ENCODE measurements at places on chromosomes 7 and 10. TPM values are rescaled to one million over a fixed set of nuclear protein-coding genes. Genes with fewer than 3 reads are reported as not detected.

DNA sequence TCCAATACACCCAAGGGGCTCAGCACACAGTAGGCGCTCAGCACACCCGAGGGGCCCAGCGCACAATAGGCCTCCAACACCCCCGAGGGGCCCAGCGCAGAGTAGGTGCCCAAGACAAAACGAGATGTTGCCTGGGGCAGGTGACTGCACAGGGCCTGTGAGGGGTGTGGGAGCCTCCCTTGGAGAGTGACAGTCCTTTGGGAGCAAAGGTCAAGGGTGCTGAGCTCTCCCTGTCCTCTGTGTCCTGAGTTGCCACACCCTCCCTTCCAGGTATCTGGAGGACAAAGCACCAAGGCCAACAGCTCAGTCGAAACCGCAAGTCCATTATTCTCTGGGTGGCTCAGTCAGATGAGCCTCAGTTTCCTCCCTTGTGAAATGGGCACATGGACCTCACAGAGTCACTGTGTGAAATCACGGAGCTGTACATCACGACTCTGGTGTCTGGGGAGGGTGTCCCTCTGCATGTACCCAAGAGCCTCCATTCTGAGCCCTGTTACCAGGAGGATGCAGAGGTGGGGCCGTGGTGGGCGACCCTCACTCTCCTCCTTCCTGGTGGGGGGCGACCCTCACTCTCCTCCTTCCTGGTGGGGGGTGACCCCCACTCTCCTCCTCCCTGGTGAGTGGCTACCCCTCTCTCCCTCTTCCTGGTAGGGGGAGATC is 81.3 kb downstream of the FOXL3 start:
- peaks cover 23% of the 10 kb centered on the region for H3K27me3 ChIP-seq
- no peak overlapping the region for H3K27ac ChIP-seq
- no peak overlapping the region for H3K4me3 ChIP-seq
- DNase-seq = no peak
- no peaks in the 10 kb centered on the region for H3K36me3 ChIP-seq

- peak; percentile 56 for DNase-seq
- H3K27ac ChIP-seq = no peak overlapping the region
- no peaks in the 10 kb centered on the region for H3K27me3 ChIP-seq
- H3K4me1 ChIP-seq = no peaks in the 10 kb centered on the region
- no peak overlapping the region for H3K4me3 ChIP-seq
These were observed 6.9 kb upstream of the CREB3L2 start for GRCh38 chr7:138008588-138009349.

DNA sequence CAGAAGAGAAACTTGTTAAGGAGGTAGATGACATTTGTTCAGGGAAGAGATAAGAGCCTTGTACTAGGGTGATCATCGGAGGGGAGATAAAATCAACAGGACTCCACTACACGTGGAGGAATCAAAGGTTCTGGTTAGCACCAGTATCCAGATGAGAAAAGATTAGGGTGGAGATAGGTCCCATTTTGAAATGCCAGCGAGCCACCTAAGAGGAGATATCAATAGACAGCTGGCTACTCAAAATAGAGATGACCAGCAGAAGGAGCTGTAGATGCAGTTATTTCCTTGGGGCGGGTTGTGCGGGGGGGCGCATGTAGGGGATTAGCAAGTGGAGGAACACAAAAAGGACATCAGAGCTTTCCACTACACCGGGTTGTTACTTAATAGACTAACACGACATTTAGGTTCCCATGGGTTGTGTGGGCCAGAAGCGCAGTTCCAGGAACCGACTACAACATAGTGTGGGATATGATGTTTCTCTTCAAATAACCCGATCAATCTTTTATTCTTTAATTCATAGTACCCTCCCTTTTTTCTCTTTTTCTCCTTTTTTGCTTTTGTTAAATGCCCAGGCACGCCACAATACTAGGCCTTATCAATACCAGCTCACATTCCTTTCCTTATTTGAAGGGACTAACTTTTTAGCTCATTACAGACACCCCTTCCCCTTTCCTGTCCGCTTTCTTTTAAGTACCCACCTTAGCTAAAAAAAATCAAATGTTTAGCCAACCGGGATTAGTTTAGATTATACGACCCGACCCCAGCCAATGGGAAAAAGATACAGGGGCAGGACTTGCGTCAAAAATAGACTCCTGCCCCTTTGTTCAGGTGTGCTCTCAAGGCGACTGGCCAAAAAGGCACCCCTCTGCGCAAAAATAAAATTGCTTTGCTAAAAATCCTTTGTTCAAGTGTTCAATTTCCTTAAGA is 2.0 kb upstream of the KIF11 start:
- DNase-seq = no peak
- no peaks in the 10 kb centered on the region for H3K4me1 ChIP-seq
- peak overlapping the region; percentile 79 for H3K4me3 ChIP-seq
- H3K27ac ChIP-seq = peak overlapping the region; percentile 96
- no peaks in the 10 kb centered on the region for H3K36me3 ChIP-seq
- no peaks in the 10 kb centered on the region for H3K27me3 ChIP-seq

DNA sequence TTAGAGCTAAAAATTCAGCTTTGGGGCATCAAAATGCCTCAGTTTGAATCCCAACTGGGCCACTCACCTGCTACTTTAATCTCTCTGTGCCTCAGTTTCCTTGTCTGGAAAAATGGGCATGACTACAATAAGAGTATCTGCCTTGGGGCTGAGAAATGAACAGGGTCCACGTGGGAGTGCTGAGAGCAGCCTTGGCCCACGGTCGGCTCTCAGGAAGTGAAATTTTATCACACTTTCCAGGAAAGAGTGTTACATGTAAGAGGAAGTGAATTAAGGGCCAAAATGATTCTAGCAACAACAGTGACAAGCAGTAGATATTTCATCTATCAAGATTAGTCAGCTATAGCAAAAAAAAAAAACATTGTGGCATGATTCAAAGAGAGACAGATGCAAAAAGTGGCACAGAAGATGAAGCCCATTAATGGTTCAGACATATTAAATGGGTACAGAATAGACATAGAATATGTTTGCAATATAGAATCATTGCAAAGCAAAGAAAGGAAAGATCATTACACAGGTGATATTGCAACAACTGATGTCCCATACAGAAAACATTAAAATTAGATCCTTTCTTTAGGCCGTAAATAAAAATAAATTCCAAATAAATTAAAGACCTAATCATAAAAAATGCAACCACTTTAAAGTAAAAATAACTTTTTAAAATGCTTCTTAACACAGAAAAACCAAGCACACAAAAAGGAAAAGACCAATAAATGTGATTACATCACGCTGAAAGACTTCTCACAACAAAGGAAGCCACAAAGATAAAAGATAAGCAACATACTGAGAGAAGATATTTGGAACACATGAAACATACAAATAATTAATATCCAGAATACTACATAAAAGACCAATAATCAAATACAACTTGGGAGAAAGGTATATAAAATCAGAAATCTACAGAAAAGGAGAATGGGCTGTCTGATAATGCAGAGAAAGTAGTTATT is 4.3 kb downstream of the TMEM273 start:
- peak overlapping the region; percentile 83 for H3K27ac ChIP-seq
- H3K36me3 ChIP-seq = no peaks in the 10 kb centered on the region
- no peaks in the 10 kb centered on the region for H3K27me3 ChIP-seq
- no peaks in the 10 kb centered on the region for H3K4me1 ChIP-seq
- no peak overlapping the region for H3K4me3 ChIP-seq

The OR2A25 gene
- not detected for total RNA-seq

All from left lung (tissue), 14 donors.